ENCODE measurements at places on chromosomes 12 and 14. TPM values are rescaled to one million over a fixed set of nuclear protein-coding genes. Genes with fewer than 3 reads are reported as not detected.

- DNase-seq = no peak
These were observed 43.9 kb downstream of the STXBP6 start for GRCh38 chr14:25006031-25006430.

DNA sequence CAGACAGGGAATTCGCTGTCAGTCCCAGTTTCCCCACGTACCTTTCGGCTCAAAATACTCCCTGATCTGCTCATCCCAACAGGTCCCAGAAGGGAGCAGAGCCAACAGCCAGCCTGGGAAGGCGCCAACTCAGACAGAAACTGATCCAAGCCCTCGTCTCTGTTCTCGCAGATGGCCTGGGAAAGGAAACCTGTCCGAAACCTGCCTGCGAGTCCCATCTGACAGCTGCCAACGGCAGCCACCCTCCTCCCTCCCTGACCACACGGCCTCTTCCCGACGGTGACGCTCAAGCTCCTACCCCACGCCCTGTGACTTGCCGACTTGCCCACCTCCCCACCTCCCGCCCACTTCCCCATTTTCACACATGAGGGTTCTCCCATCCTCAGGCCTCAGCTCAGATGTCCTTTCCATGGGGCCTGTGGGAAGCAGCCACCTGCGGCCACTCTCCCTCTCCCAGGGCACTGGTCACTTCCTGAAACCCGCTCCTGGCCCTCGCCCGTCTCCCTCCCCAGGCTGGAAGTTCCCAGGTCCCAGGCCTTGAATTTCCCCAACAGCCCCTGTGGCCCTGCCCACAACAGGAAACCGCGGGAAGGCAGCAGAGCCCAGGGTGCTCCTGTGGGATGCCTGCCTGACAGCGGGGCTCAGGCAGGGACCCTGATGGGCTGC lies 60.9 kb upstream of the FBRSL1 start:
- no peak for DNase-seq

GRCh38 chr12:105474672-105475071 lies 144.2 kb downstream of the C12orf75 start:
- no peak for DNase-seq

DNA sequence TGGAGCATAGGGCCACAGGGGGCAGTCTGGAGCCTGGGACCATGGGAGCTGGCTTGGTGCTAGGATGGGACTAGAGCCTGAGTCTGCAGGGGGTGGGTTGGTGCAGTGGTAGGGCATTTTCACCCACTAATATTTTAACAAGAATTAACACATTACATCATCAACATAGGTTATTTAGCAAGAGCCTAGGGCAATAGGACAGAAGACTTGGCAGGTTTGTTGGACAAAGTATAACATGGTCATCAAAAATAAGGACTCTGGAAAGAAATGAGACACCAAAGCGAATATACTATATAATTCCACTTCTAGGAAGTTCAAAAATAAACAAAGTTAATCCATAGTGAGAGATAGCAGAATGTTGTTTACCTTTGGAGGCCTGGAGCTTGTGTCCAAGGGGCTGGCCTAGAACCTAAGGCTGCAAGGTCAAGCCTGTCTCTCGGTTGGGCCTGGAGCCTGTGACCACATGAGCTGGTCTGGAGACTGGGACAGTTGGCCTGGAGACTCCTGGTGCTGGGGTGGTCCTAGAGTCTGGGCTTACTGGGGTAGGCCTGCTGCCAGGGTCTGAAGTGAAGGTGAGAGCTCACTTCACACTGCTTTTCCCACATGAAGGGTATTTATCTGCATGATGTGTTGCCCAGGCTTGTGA lies 28.1 kb upstream of the CNOT2 start:
- no peak for DNase-seq

- DNase-seq = no peak
These were observed 288.4 kb downstream of the CACNA1C start for GRCh38 chr12:2341051-2341751.

DNA sequence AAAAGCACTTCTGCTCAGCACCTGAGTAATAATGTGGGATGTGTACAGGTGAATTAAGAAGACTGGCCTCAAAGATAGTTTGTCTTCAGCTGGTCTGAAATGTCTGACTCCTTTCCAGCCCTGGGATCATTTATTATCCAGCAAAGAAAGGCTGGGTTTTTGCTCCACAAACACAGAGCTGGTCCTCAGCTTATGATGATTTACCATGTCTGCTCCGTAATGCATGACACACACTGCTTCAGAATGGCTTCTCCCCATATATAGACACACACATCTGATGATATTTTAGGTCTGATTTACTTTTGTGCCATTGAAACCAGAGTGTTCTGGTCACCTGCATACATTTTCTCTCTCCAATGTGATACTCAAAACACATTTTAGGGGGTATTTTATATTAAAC lies 225.0 kb downstream of the SLC25A21 start:
- no peak for DNase-seq

DNA sequence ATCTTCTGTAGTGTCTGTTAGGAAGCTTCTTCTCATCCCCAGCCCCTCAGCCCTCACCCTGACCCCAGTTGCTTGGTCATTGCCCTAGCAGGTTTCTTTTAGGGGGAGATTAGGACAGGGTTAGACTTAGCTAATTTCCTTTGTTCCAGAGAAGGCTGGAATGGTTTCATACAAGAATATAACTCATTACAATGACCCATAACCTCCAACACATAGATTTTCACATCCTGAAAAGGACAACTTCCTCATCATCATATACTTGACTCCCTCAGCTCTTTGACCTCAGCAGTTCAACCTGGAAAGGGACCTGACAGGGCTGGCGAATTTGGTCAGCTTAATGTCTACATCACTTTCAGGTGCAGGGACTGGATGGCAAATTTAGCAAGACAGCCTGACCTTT lies 8.0 kb upstream of the BHLHE41 start:
- DNase-seq = no peak

Gene JDP2
- total RNA-seq = 74.6 TPM

DNA sequence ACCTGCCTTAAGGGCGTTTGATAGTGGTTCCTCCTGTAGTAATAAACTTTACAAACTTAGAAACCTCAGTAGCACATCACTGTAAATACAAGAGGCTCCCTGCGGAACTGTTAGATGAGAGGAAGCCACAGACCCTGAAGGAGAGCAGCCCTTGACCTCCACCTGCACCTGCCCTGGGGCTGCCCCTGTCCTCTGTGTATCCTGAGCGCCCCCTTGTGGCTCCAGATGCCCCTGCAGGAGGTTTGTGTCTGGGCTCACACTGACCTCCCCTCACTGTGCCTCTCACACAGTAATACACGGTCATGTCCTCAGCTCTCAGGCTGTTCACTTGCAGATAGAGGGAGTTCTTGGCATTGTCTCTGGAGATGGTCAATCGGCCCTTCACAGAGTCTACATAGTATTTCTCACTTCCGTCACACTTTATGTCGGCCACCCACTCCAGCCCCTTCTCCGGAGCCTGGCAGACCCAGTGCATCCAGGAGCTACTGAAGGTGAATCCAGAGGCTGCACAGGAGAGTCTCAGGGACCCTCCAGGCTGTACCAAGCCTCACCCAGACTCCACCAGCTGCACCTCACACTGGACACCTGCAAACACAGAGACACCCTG lies 1059.8 kb downstream of the TMEM121 start:
- no peak for DNase-seq

- no peak for DNase-seq
These were observed 15.7 kb upstream of the FIGNL2 start for GRCh38 chr12:51863933-51864832.

Gene MYH6
- total RNA-seq = not detected

Gene TRAFD1
- 30.6 TPM for total RNA-seq

Gene DDX51
- 9.0 TPM for total RNA-seq

Gene DCAF11
- 51.9 TPM for total RNA-seq

DNA sequence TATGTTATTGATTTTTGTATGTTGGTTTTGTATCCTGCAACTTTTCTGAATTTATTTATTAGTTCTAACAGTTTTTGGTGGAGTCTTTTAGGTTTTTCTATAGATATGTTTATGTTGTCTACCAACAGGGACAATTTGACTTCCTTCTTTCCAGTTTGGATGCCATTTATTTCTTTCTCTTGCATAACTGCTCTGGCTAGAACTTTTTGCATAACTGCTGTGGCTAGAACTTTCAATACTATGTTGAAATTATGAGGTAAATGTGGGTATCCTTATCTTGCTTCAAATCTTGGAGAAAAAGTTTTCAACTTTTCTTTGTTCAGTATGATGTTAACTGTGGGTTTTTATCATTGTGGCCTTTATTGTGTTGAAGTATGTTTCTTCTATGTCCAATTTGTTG lies 39.9 kb upstream of the PLBD1 start:
- no peak for DNase-seq

GRCh38 chr12:26524862-26525465 lies 308.0 kb downstream of the ITPR2 start:
- no peak for DNase-seq

Gene SLC25A47
- not detected for total RNA-seq

Gene GARIN6
- not detected for total RNA-seq

GRCh38 chr14:89440986-89441909 lies 24.2 kb upstream of the FOXN3 start:
- DNase-seq = no peak

Gene FOXN4
- total RNA-seq = not detected

Gene TMEM19
- 16.2 TPM for total RNA-seq

DNA sequence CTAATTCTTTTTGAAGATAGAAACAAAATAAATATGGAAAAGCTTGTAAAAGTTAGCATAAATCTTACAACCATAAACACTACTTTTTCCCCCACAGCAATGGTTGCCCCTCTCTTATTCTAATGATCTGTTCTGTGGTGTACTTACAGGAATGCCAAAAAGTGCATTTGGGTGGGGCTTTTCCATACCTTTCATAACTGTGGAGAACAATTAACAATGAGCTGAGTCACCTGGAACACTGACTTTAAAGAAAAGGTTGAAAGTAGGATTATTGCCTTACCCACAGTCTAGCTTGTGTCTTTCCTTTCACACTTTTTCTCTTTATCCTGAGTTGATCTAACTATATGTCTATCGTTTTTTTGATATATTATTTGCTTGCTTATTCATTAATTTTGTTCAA lies 86.9 kb downstream of the TPH2 start:
- DNase-seq = no peak

DNA sequence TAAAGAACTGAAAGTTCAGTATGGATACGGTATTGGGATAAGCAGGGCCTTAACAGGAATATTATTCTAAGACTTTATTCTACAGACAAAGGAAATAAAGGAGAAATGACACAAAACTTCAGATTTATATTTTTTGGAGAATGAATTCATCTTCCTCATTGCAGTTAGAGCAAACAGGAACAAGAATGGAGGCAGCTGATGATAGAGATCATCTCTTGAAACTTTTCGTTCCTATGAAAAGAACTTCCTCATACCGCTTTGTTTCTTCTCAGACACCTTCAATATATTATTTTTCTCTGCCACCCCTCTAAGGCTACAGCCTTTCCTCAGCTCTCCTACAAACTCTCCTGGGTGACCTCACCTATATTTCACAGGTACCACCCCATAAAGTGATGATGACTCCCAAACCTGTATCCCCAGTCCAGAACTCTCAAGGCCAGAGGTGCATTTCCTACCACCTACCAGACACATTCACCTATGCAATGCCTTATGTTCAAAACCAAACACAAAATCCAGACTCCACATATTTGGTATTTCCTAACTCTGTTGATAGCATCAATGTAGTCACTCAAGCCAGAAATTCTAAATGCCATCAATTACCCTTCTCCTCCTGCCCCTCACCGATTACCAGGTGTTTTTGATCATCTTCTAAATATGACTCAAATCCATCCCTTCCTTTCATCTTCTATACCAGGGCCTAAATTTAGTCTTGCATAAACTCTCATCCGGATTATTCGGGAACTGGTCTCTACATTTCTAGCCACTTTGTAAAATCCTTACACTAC lies 7.4 kb downstream of the MAP4K5 start:
- no peak for DNase-seq

DNA sequence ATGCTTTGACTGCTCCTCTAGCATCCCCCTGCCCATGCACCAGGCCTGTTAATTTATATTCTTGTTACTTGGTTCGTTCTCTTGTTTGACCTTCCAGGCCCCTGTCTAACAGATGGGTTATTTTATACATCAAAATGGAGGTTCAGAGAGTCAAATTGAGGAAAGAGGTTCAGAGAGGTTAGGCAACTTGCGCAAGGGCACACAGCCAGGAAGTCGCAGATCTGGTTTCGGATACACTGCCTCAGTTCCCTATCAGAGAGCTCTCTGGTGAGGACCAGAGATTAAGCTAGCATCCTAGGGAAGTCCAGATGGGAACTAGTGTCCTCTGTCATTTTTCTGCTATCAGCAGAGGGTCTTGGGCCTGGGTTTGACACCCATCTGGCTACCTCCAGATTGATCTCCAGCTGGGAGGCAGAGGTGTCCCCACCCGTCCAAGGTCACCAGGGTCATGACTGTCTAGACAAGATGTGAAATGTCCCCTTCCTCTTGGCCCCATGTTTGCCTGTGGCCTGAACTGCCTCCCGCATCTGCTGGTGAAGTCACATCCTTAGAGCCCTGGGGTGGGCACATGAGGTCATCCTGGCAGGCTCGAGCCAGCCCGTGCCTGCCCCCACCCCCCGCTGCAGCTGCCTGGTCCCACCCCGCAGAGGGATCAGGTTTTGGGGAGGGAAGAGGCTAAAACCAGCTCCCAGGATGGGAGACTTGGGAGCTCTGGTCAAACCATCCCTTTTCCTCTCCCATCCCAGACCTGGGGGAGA lies 84.3 kb upstream of the NCOR2 start:
- no peak for DNase-seq

DNA sequence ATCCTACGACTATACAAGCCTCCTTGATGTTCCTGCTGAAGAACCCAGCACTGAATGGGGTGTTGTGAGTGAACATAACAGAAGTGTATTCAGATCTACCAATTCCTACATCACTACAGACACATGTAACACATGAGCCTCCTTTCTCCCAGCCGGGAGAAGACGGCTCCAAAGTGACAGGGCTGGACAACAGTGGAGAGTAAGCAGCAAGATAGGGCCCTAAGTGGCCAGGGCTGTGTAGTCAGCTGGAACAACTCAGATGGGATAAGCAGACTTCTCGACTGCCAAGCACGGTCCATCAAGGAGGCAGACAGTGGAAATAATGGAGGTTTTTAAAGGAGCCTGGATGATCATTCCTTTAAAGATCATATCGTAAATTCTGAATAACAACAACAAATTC lies 73.5 kb downstream of the TTC7B start:
- DNase-seq = no peak

GRCh38 chr12:1720494-1720893 lies 29.6 kb downstream of the ADIPOR2 start:
- no peak for DNase-seq

DNA sequence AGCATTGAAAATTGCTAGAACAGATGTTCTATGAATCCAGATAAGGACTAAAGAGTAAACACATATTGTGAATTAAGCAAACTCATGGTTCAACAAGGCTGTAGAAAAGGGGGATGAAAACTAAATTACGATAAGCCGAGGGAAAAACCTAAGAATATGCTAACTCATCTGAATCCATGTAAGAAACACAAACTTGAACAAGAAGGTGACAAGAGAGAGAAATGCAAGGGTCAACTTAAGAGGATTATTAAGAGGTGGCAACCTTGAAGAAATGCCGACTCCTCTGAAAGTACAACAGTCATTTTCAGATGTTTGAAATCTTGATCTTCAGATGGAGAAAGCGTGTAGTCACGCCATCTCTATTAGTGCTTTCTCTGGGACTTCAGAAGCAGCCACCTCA lies 128.6 kb downstream of the TTC7B start:
- no peak for DNase-seq

Gene RPL10L
- total RNA-seq = not detected

- no peak for DNase-seq
These were observed 57.9 kb downstream of the PDE3A start for GRCh38 chr12:20426191-20426590.
